Anterior cingulate cortex (tissue), 58 donors: ENCODE measurements at places on chromosomes 13 and 19.
A peak's percentile ranks its signal among the peaks of the same experiment; 100 is the strongest.

DNA sequence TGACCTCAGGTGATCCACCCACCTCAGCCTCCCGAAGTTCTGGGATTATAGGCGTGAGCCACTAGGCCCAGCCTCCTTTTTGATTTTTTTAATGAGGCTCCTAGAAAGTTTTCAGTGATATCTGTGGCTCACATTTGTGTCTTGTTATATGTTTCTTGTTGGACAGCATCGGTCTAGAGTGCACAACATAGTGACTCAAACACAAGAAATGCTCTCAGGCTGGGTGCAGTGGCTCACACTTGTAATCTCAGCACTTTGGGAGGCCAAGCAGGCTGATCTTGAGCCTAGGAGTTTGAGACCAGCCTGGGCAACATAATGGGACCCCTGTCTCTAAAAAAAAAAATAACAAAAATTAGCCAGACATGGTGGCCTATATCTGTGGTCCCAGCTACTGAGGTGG is 8.2 kb downstream of the PHF11 start:
- DNase-seq, result no peak

DNA sequence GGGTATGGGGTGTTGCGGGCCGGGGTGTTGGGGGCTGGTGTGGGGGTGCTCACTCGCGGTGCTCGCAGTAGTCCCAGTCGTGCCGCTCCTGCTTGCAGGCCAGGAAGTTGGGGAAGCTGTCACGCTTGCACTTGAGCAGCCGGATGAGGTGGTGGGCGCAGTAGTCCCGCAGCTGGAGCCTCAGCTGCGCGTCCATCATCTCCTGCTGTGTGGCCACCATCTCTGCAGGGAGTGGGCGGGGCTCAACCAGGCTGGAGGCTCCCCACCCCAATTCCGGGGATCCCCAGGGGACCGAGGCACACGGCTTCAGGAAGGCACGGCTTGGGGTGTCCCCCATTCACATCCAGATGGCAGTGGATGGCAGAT is 5.2 kb downstream of the NDUFB7 start:
- DNase-seq, result no peak

DNA sequence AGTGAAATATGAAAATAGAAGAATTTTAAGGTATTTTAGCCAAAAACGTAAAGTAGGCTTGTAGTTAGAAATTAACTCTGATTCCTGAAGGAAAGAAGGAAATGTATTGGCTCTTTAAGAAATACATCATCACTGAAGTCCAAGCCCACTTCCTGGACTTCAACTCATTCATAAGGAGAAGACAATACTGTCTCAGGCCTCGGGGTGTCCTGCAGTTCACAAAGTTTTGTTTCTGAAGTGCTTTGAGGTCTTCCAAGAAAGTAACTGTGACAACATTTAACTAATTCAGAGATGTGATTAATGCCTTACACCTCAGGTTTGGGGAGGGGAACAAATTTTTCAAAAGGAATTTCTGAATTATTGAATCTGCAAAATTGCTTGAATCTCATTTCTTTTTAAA is 65.8 kb upstream of the STARD13 start:
- DNase-seq, result no peak

GRCh38 chr13:79989217-79989661 is 351.7 kb downstream of the SPRY2 start:
- DNase-seq, result no peak

GRCh38 chr13:91544723-91545122 is 146.3 kb downstream of the GPC5 start:
- DNase-seq, result no peak

- no peak for DNase-seq
Measured at GRCh38 chr13:65597839-65598818, 1632.0 kb downstream of the PCDH9 start.

- no peak for DNase-seq
Measured at GRCh38 chr13:45541806-45542205, 73.7 kb downstream of the ERICH6B start.

DNA sequence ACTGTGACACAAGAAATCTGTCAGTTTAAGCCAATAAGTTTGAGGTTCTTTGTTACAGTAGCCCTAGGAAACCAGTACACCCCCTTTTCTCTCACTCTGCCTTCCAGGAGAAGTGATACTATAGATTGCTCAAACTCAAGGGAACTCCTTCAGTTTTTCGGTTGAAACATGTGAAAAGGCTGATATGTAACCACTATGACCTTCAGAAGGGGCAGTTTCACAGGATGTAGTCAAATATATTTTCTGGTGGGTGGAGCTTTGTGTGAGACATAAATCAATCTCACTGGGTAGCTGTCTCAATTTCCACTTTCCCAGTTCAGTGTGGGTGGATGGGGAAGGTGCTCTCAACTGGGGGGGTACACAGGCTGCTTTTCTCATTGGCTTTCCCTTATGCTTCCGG is 41.7 kb downstream of the HTR2A start:
- DNase-seq, result no peak

DNA sequence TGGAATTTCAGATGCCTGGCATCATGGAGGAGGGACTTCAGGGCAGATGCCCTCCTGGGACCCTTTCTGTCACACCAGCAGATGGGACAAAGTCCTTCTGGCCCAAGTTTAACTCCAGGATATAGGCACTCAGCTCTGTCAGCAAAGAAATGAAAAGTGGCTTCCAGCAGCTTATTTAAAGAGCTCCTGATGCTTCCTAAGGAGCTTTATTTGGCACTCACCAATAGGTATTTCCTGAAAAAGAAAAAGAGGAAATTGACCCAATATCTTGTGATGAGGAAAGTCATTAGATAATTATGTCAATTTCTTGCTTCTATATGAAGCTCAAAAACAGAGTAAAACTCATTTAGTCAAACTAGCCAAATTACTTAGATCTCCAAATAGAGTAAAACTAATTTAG is 224.6 kb downstream of the RAP2A start:
- no peak for DNase-seq

- no peak for DNase-seq
Measured at GRCh38 chr19:548886-549830, 5.3 kb downstream of the GZMM start.

- DNase-seq, result no peak
Measured at GRCh38 chr19:48108997-48109782, 1.4 kb downstream of the PLA2G4C start.

GRCh38 chr19:47045867-47046470 is 2.5 kb downstream of the TMEM160 start:
- DNase-seq, result no peak

DNA sequence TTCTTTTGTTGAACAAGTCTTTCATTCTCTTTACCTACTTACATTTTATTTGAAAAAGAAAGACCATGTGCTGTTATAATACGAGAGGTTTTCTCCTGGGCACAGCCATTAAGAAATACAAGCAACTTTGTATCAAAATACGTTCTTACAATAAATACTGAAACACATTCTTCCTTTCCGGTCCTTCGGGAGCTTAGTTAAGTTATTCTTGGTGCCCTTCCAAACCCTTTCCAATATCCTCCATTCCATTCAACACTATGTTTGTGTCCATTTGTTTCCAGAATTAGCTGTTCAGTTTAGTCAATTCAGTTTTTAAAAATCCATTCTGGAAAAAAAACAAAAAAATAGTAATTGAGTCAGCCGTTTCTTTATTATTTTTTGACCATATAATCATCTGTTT is 746.8 kb upstream of the SLC10A2 start:
- no peak for DNase-seq

- no peak for DNase-seq
Measured at GRCh38 chr13:113122550-113123225, at the start of gene F10. F10 (plus strand) TSS chr13:113122799; CDS start chr13:113122856, 57 bp downstream.

DNA sequence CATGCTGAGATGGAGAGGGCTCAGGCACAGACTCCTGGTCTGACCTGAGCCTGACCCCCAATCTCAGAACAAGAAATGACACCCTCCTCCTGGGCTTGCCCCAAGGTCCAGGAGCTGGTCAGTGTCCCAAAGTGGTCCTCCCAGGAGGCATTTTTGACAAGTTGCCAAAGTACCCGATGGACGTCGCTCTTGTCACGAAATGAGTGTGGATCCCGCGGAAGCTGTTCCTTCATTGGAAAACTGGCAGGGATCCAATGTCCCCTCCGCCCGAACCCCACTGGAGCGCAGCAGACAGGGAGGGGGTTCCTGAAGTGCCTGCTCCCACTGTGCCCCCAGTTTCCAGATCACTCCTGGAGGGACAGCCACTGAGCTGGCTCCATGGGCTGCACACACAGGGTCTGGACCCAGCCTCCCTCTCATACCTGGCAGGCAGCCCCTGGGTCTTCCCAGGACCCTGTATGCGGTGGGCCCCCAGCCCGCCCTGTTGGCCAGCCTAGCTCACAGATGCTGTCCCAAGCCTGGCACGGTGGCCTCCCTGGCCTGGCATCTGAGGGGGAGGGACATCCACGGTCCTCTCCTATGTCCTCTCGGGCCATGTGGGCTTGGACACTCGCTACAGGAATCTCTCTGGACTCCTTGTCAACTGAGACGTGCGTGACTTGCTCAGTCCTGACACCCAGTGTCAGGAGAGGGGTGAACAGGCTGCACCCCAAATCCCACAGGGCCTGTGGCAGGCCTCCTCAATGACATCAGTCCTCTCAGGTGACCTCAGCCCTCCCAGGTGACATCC is 12.8 kb upstream of the ZNF14 start:
- DNase-seq, result no peak

DNA sequence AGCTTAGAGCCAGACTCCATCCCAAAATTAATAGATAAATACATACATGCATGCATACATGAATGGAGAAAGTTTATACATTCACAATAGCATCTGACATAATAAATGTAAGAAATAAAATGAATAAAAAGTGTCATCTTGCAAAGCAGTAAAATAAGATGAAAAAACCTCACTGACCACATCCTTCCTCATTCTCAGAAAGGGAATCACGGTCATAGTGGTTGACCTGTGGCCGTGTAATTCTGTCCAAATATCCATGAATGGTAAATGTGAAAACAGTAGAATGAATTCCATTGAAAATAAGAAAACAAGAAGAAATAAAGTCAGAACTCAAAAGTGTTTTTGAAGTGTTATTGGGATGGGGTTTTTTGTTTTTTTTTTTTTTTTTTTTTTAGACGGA is 9.8 kb upstream of the CDC42EP5 start:
- no peak for DNase-seq

DNA sequence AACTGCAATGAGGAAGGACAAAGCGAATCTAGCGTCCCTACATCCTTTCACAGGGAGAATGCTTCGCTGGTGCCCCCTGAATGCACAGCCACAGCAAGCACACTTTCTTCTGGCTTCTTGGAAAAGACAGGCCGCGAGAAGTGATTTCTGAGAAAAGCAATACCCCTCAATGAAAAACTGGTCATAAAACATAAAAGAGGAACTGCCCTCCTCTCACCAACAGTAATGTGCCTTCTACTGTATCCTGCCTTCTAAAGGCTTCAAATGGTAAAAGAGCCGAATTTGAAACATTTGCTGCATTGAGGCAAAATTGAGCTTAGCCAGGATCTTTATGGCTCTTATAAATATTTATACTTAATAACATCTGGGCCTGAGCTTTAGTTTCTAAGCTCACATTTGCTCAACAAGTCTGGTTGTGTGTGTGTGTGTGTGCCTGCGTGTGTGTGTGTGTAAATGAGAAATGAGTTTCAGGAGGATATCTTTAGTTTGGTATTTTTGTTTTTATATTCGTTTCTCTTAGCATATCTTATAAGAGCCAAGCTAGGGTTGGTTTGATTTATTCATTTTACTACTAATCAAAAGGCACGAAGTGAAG is 246.1 kb upstream of the MAB21L1 start:
- no peak for DNase-seq

- DNase-seq, result peak; percentile 46
Measured at GRCh38 chr19:55345818-55346724, 6.4 kb downstream of the KMT5C start.

DNA sequence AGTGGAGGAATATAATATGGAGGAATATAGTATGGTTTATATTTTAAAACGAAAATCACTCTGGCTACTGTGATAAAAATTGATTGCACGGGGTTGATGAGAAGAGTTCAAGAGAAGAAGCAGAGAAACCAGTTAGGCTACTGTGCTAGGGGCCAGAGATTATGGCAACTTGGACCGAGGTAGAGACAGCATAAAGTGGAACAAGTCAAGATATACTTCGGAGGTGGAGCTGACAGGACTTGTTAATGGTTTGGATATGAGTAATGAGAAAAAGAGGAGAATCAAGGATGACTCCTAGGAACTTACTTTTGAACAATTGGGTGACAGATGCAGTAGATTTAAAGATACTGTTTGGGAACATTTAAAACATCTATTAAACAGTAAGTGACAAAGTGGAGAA is 6.6 kb upstream of the WDFY2 start:
- DNase-seq, result no peak

- no peak for DNase-seq
Measured at GRCh38 chr13:109209526-109209925, 576.9 kb downstream of the IRS2 start.

DNA sequence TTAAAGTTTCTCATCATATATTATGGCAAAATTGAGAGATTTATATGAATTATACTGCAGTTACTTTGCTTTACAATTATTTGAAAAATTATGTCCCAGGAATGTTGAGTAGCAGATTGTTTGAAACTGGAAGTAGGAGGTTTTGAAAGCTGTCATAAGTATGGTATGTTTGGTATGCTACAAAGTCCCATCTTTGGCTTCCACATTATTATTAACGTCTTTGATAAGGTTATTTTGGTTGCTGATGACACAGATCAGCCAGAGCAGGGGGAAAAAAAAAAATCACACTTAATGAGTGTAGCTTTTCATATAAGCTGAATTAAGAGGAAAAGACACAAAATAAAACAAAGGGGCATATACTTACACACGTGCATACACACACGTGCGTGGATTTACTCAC is 130.1 kb downstream of the SLITRK1 start:
- no peak for DNase-seq

- no peak for DNase-seq
Measured at GRCh38 chr19:48498595-48499311, 12.9 kb downstream of the LMTK3 start.

DNA sequence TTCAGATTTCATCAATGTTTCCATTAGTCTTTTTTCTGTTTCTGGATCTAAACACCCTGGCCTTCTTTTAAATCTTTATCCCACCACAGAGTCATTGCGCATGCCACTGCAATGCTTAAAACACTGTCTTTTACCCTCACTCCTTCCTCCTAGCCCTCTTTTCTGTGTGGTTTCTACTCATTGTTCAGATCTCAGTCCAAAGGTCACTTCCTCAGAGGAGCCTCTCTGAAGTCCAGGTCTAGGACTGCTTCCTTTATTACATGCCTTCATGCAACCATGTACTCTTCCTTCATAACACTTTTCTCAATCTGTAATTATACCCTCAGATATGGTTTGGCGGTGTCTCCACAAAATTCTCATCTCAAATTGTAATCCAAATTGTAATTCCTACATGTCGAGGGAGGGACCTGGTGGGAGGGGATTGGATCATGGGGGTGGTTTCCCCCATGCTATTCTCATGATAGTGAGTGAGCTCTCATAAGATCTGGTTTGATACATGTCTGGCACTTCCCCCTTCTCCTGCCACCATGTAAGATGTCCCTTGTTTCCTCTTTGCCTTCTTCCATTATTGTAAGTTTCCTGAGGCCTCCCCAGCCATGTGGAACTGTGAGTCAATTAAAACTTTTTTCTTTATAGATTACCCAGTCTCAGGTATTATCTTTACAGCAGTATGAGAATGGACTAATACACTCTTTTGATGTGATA is 808.9 kb downstream of the DIAPH3 start:
- no peak for DNase-seq
